Natural killer cell (primary cell): ENCODE measurements at places on chromosomes 4 and X. TPM values are rescaled to one million over a fixed set of nuclear protein-coding genes. Genes with fewer than 3 reads are reported as not detected.
A peak's percentile ranks its signal among the peaks of the same experiment; 100 is the strongest.

The TMSB15A gene
- not detected for total RNA-seq

The NPY1R gene
- total RNA-seq, result not detected

The HTRA3 gene
- total RNA-seq, result not detected

The IL1RAPL2 gene
- total RNA-seq, result not detected

The BEND4 gene
- 0.23 TPM for total RNA-seq

The GSPT2 gene
- total RNA-seq, result 8.5 TPM

- no peaks in the 10 kb centered on the region for H3K36me3 ChIP-seq
- H3K4me1 ChIP-seq, result no peaks in the 10 kb centered on the region
- H3K27ac ChIP-seq, result no peak overlapping the region
Measured at GRCh38 chr4:141567326-141567915, 69.0 kb upstream of the IL15 start.

DNA sequence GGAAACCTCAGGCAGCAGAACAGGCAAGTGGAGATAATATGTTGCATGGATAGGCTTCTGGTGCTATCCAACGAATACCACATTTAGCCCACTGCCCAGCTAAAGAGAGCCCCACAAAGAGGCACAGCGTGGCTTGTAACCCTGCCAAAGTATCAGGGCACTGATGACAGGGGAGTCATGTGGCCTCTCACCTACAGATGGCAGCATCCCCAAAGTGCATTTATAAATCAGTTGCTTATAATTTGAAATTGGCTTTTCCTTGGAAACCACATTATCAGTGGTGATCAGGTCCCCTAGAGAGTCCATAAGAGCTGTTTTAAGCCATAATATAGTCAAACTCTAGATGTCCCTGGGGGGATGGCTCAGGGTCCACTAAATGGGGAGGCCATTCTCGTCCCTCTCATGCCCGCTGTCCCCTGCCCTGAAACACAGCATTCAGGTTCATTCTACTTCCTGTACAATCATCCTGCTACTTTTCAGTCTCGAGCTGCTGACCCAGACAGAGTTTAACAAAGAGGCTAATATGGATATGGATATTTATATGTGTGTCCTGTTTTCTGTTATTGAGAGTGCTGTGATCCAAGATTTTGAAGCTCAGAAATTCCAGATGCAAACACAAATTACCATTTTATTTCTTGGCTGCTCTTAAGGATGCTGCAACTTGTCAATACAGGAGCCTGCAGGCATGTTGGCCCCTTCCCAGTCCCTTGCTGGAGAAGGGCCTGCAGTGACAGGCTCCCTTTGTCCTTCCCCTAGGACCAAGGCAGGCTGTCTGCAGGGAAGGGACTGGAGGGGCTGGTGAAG is 28.5 kb downstream of the SRPX start:
- no peaks in the 10 kb centered on the region for H3K36me3 ChIP-seq
- H3K4me1 ChIP-seq, result no peaks in the 10 kb centered on the region
- DNase-seq, result peak; percentile 12
- no peaks in the 10 kb centered on the region for H3K27me3 ChIP-seq

DNA sequence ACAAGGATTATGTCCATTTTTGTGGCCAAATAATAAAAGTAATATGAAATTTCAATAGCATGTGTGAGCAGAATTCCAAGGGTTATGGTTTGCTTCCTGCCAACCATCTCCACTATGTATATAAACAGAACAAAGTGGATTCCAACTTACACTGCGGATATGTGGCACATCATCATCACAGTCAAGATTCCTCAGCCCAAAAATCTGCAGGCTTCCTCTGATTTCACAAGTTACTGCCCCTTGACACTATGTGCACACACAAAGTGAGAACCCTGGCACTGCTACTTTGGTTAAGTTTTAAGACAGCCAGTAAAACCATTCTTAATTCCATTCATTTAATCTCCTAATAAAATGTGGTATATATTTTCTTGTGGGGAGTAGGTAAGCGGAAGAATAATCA is 76.4 kb downstream of the LEF1 start:
- H3K4me1 ChIP-seq, result peaks cover 4% of the 10 kb centered on the region
- DNase-seq, result no peak
- no peaks in the 10 kb centered on the region for H3K36me3 ChIP-seq
- H3K27me3 ChIP-seq, result no peaks in the 10 kb centered on the region
- H3K27ac ChIP-seq, result no peak overlapping the region

DNA sequence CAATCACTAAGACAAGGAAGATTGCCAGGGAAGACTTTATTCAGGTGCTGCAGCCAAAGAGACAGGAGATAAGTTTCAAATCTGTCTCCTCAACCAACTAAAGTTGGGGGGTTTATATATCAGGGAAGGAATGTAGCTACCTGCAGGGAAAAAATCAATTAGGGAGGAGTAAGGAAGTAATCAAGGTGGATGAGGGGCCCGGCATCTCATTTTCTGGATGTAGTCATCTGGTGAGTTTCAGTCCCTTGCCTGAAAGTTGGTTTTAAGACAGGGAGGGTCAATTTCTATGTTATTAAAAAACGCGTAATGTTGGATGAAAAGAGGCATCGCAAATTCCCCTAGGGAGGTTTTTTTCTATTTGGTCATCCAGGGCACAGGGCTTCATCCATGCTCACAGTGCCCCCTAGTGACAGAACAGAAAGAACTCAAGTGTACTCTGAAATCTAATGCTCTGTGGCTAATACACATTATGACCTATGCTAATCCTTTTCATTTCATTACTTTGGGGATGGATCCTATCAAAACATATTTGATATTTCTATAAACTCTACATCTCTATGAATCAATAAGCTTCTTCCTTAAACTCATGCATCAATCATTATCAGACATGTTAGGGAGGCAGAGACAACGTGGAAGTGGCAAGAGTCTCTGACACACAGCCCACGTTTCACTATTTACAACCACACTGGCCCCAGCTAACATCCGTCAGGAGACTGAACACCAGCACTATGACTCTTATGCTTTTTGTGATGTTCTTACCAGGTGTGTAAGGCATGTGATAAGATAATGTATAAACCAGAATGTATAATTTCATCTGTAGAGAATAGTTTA is 1577.0 kb upstream of the TENM3 start:
- H3K4me1 ChIP-seq, result no peaks in the 10 kb centered on the region
- no peak for DNase-seq

DNA sequence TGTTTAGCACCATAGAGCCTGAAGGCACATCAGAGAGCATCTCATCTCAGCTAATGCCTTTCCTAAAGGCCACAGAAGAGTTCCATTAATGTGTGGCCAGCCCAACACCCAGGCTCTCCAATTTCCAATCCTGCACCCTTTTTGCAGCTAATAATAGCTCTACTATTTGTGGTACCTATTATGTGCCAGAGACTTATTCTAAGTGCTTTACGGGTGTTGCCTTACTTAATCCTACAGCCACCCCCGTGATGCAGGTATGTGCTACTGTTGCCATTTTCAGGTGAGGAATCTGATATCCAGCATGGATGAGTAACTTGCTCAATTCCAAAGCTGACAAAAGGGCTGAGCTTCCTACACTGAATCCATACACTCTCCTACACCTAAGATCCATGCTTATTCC is 217.6 kb upstream of the GALNT7 start:
- no peaks in the 10 kb centered on the region for H3K27me3 ChIP-seq
- H3K4me1 ChIP-seq, result no peaks in the 10 kb centered on the region
- no peaks in the 10 kb centered on the region for H3K36me3 ChIP-seq
- H3K4me3 ChIP-seq, result no peak overlapping the region
- no peak overlapping the region for H3K27ac ChIP-seq

- DNase-seq, result no peak
- H3K27ac ChIP-seq, result no peak overlapping the region
- H3K4me1 ChIP-seq, result peaks cover 14% of the 10 kb centered on the region
- no peak overlapping the region for H3K4me3 ChIP-seq
- no peaks in the 10 kb centered on the region for H3K27me3 ChIP-seq
Measured at GRCh38 chrX:129718676-129719075, 20.1 kb upstream of the XPNPEP2 start.

DNA sequence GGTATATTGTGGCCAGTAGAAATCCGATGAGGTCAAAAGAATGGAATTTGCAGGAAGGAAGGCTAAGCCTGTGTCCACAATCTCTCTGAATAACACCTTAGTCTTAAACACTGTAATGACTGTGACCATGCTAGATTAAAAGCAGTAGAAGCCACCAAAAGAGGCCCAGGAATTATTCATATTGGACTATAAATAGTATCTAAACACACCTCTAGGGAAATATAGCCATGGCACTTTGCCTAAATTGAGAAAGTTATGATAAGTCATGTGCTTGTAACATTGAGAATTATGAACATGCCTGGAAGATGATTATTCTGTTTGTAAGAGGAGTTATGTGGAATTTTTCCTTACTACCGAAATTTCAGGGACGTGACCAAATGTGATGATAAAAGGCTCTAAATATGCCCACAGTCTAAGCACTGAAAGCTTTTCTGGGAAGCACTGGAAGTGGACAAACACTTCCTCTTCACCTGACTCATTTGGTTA is 298.5 kb downstream of the KCTD8 start:
- no peaks in the 10 kb centered on the region for H3K27me3 ChIP-seq
- no peaks in the 10 kb centered on the region for H3K4me1 ChIP-seq
- H3K27ac ChIP-seq, result no peak overlapping the region
- DNase-seq, result no peak
- H3K36me3 ChIP-seq, result no peaks in the 10 kb centered on the region
- no peak overlapping the region for H3K4me3 ChIP-seq

- no peaks in the 10 kb centered on the region for H3K27me3 ChIP-seq
- no peak overlapping the region for H3K27ac ChIP-seq
- no peaks in the 10 kb centered on the region for H3K4me1 ChIP-seq
- no peak overlapping the region for H3K4me3 ChIP-seq
Measured at GRCh38 chr4:11632025-11632424, 203.3 kb upstream of the HS3ST1 start.

DNA sequence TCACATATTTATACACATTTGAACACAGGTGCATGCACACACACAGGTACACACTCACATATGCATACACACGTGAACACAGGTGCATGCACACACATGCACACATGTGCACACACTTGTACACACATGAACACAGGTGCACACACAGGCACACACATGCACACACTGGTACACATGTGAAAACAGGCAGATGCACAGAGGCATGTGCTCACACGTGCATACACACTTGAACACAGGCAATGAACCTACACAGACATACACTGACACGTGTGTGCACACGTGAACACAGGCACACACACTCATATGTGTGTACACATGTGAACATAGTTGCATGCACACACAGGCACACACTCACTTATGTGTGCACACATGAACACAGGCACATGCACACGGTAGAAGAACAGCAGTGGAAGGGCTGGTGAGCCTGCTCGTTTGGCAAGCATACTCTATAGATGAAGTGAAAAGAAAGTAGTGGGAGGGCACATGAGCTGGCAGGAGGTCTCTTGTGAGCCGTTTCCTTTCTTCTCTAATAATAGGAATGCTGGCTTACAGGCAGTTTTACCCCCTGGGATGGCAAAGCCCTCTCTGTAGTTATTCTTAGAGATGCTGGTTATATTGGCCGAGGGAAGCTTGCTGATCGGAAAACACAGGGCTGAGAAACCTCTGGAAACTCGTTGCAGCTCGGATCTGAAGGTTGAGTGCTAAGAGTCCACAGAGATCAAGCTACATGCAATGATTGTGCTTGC is 279.6 kb upstream of the CLNK start:
- H3K4me3 ChIP-seq, result no peak overlapping the region
- no peaks in the 10 kb centered on the region for H3K4me1 ChIP-seq
- no peaks in the 10 kb centered on the region for H3K36me3 ChIP-seq
- H3K27me3 ChIP-seq, result no peaks in the 10 kb centered on the region

- H3K4me3 ChIP-seq, result no peak overlapping the region
- no peak overlapping the region for H3K27ac ChIP-seq
- no peaks in the 10 kb centered on the region for H3K27me3 ChIP-seq
Measured at GRCh38 chr4:122700178-122700725, 32.3 kb upstream of the BBS12 start.

- H3K27ac ChIP-seq, result no peak overlapping the region
- peaks cover 1% of the 10 kb centered on the region for H3K27me3 ChIP-seq
- no peaks in the 10 kb centered on the region for H3K4me1 ChIP-seq
Measured at GRCh38 chr4:94411296-94411695, 40.4 kb upstream of the PDLIM5 start.

GRCh38 chr4:18518098-18518497 is 496.5 kb upstream of the LCORL start:
- H3K27me3 ChIP-seq, result no peaks in the 10 kb centered on the region
- H3K36me3 ChIP-seq, result no peaks in the 10 kb centered on the region
